ENCODE measurements at places on chromosomes 3 and 15.
A peak's percentile ranks its signal among the peaks of the same experiment; 100 is the strongest.

GRCh38 chr3:156723182-156723619, 48.8 kb downstream of the TIPARP start:
- peak; percentile 13 for DNase-seq

DNA sequence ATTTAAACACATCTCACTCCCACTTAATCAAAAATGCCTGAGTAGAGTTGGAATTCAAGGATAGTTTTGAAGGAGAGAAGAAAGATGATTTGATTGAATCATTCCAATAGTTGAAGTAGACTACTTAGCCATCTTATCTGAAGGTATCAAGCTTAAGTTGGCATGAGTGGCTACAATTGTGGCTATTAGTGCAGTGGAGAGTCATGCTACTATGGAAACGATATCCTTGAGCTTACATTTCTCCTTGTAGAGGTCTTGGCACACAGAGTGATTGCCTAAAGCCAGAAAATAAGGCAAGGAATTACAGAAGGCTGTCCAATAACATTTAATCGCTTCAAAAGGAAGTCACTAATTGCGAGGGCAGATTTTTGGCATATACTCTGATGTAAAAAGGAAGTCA, 1022.7 kb downstream of the IGSF11 start:
- DNase-seq = no peak

GRCh38 chr3:133238015-133238414, 161.8 kb upstream of the BFSP2 start:
- DNase-seq = no peak

- DNase-seq = no peak
Measured at GRCh38 chr3:53817809-53818208, 28.4 kb downstream of the CHDH start.

GRCh38 chr3:127789990-127790881, 32.1 kb downstream of the MGLL start:
- no peak for DNase-seq

- DNase-seq = no peak
Measured at GRCh38 chr15:88752951-88753350, 50.3 kb upstream of the ACAN start.

GRCh38 chr15:76823303-76823702, 81.8 kb downstream of the SCAPER start:
- no peak for DNase-seq
